Amniotic stem cell (primary cell): ENCODE measurements at places on chromosomes 13 and 19.

DNA sequence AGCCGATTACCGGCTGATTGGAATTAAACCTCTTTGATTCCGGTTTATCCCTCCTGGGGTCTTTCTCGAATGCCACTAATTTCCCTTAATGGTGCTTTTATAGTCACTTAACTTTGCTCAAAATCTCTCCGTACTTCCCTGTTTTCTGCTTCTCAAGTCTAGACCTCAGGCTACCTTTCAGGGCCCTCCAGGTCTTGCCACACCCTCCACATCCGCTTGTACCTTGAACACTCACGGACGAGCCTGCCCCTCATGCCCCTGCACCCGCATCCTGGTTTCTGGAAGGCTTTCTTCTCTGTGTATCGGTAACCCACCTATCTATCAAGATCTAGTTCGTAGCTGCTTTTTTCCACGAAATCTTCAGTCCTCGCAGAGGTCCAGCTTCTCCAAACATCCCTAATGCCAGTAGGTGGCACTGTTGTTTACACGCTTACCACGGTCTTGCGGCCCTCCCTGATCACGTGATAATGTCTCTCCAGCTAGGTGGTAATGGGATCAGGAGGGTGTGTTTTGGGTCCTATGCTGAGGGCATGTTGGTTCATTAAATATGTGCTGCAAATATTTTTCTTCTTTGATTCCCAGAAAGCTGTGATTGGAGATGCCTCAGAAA is 13.8 kb downstream of the ATP12A start:
- DNase-seq, result peak; percentile 2

- DNase-seq, result no peak
These were observed 18.4 kb upstream of the TOMM40 start for GRCh38 chr19:44872661-44873060.

DNA sequence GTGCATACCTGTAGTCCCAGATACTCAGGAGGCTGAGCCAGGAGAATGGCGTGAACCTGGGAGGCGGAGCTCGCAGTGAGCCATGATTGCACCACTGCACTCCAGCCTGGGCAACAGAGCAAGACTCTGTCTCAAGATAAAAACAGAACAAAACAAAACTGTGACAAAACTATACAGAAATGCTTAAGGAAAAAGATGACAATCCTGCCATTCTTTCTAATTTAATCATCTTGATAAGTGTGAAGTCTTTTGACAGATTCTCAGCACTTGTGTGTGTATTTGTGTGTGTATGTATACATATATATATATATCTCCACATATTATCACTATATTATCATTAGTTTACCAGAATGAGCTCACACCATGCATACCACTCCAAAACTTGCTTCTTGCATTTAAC is 12.3 kb downstream of the HTR2A start:
- no peak for DNase-seq

GRCh38 chr19:55418185-55418584 is 10.6 kb upstream of the UBE2S start:
- DNase-seq, result peak; percentile 66

- DNase-seq, result no peak
These were observed 32.7 kb upstream of the CSNK1A1L start for GRCh38 chr13:37138169-37138568.

DNA sequence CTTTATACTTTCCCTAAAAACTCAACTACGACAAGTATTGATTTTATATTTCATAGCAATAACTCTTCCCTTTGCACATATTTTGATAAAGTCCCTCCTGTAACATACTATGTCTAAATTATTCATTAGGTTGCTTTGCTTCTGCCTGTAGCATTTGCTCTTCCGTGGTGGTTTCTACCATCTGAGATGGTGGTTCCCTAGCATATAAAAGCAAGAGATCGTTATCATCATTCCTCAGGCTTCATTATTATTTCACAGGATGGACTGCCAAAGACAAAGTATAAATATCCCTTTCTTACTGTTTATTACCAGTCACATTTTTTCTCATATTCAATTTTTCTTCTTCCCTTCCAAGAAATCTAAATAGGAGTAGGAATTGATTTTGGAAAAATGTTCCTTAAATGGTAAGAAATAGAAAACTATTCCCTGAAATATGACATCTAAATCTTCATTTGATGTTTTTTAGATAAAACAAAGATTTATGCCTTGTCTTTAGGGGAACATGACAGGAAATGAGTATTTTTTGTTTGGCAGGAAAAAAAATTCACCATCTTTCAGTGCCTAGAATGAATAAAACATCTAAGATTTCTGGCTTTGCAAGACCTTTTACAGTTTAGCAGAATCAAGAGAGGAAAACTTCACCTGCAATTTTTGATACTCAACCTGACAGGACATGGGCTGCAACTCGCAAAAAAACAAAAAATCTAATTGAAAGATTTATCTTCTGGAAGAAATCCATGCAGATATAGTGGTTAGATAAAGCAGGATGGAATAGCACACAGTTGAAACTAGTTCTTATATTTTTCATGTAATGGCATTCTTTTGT is 340.0 kb downstream of the SPRY2 start:
- DNase-seq, result no peak

DNA sequence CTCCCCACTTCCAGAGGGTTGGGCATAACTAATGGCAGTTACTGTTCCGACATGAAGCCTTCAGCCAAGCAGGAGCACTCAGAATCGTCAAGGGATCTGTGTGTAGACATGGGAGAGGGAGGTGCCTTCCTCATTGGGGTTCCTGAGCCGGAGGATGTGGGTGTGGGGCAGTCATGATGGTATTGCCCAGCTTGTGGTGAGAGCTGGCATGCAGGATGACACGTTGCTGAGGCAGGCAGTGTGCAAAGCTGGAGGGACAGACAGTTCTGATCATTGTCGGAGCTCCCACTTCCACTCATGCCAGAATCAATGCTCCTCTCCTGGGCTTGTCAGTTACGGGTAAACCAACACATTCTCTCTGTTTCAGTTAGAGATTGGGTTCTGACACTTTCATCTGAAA is 83.9 kb upstream of the TSC22D1 start:
- DNase-seq, result no peak

GRCh38 chr13:110265341-110265681 is 41.6 kb downstream of the COL4A1 start:
- no peak for DNase-seq

GRCh38 chr13:30789166-30789862 is 54.0 kb downstream of the ALOX5AP start:
- no peak for DNase-seq

GRCh38 chr19:5041168-5041912 is 72.4 kb downstream of the KDM4B start:
- DNase-seq, result no peak

DNA sequence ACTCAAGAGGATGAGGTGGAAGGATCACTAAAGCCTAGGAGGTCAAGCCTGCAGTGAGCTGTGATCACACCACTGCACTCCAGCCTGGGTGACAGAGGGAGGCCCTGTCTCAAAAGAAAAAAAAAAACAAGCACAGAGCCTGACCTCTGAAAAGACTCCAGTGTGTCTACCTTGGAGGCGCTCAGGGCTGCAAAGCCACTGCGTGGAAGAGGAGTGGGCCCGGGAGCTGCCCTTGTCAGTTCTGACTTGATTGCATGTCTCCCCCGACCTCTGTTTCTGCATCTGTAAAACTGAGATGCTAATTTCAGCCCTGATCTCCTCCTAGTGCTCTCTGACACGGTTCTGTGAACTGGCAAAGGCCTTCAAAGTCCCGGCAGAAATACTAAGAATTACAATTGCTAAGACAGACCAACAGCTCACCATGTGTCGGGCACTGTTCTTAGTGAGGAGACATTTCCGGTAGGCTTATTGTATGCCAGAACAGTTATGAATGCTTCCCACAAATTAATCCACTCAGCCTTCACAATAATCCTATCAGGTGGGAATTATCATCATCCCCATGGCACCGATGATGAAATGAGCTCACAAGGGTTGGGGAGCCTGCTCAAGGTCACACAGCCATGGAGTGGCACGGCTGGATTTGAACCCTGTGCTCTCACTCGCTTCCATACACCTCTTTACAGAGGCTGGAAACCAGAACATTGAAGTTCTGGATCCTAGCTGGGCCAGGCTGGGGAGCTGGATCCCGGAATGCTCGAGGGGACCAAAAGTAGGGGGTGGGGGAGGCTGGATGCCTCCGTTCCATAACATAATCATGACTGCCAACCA is 3.5 kb downstream of the AKT2 start:
- DNase-seq, result no peak

DNA sequence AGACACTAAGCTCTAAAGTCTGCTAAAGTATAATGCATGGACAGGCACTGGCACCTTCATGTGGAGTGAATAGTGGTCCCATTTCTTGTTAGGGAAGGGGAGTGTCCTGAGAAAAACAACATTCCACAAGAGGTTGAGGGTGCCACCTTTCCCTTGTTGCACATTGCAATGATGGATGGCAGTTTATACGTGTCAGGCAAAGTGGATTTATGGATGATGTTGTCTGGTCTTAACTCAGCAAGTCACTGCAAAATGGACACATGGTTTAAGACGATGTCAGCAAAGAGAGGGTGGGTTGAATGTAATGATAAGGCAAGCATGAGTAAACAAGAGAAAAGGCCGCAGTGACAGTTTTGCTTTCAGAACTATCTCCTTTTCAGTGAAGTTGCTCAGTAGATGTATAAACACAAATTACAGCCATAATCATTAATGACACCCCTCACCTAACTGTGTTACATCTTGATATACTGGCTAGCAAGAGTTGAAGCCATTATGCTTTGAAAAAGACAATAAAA is 19.6 kb upstream of the CBY2 start:
- DNase-seq, result no peak

DNA sequence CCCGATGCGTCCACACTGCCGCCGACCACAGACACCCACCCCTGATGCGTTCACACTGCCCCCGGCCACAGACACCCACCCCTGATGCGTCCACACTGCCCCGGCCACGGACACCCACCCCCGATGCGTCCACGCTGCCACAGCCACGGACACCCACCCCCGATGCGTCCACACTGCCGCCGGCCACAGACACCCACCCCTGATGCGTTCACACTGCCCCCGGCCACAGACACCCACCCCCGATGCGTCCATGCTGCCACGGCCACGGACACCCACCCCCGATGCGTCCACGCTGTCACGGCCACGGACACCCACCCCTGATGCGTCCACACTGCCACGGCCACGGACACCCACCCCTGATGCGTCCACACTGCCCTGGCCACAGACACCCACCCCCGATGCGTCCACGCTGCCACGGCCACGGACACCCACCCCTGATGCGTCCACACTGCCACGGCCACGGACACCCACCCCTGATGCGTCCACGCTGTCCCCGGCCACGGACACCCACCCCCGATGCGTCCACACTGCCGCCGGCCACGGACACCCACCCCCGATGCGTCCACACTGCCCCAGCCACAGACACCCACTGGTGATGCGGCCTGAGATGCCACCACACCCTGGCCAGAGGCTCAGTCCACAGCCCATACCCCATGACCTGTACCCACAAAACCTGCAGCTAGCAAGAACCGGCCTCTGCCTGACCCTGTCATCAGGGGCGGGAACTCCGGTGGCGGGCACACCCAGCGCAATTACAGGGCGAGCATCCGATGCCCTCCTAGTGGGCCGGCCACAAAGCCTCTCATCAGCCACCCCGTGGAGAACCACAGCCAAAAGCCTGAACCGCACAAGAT is 28.4 kb downstream of the RASA3 start:
- DNase-seq, result no peak

GRCh38 chr19:5046339-5047039 is 77.6 kb downstream of the KDM4B start:
- no peak for DNase-seq

GRCh38 chr13:63092456-63092855 is 1676.8 kb upstream of the PCDH20 start:
- no peak for DNase-seq

DNA sequence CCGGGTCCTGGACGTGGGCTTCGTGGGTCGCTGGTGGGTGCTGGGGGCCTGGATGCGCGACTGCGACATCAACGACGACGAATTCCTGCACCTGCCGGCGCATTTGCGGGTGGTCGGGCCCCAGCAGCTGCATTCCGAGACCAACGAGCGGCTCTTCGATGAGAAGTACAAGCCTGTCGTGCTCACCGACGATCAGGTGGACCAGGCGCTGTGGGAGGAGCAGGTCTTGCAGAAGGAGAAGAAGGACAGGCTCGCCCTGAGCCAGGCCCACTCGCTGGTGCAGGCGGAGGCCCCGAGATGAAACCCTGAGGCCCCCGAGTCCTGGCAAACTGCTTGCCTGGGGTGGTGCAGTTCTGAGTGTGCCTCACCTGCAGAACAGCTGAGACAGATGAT is 787 bp downstream of the TIMM29 start:
- no peak for DNase-seq

GRCh38 chr19:49570138-49570856 is 10.1 kb downstream of the NOSIP start:
- DNase-seq, result no peak

- no peak for DNase-seq
These were observed 5.2 kb downstream of the MTUS2 start for GRCh38 chr13:28825379-28825778.

DNA sequence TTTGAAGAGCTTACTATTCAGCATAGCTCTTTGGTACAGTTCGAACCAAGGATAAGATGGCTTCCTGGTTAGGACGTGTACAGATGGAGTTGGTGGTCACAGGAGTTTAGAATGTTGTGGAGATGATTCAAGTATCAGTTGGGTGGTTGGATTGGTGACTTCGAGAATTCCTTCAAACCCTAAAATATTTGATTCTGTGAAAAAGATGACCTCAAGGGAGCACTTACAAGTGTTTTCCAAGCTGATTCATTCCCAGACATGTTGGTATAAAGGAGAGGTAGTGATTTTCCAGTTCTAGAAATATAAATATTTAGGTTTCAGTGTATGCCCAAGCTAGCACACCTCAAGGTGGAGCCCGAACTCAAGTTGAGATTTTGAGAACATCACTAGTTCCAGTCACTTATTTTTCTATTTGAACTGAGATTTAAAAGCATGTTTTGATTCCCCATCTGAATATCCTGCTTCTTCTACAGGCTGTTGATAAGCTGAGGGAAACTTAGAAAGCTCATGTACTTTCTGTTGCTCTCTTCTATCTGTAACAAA is 306.1 kb downstream of the DCT start:
- DNase-seq, result no peak

DNA sequence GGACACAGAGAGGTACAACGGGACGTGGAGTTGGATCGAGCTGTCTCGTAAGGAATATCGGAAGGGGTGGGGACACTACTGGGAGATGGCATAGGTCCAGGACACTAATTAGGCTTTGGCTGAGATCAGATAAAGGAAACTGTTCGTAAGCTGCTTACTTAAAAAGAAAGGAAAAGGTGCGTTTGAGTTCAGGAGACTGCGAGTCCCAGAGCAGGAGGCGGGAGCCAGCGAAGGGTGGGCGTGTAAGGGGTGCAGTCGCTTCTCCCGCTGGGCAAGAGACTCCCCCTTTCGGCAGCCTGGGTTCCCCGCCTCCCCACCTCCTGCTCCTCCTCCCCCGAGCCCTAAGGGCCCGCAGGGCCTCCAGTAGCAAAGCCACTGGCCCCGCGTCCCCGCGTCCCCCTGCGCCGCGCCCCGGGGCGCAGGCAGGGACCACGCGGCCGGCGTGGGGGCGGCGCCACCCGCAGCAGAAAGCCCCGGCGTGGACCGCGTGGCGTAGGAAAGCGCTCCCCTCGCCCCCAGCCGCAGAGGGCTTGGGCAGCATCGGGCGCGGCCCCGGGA is 547 bp downstream of the ABCC4 start:
- DNase-seq, result no peak

GRCh38 chr13:47475441-47475948 is 525.6 kb downstream of the SUCLA2 start:
- DNase-seq, result no peak
